Activated T-helper 1 cell treated with anti-CD3 and anti-CD28 coated beads, Interleukin-2, amount 50 U/mL, for 16 hours (primary cell): ENCODE measurements at places on chromosomes 3 and 15.

- no peak for DNase-seq
Measured at GRCh38 chr3:123694366-123695087, 109.7 kb upstream of the HACD2 start.

DNA sequence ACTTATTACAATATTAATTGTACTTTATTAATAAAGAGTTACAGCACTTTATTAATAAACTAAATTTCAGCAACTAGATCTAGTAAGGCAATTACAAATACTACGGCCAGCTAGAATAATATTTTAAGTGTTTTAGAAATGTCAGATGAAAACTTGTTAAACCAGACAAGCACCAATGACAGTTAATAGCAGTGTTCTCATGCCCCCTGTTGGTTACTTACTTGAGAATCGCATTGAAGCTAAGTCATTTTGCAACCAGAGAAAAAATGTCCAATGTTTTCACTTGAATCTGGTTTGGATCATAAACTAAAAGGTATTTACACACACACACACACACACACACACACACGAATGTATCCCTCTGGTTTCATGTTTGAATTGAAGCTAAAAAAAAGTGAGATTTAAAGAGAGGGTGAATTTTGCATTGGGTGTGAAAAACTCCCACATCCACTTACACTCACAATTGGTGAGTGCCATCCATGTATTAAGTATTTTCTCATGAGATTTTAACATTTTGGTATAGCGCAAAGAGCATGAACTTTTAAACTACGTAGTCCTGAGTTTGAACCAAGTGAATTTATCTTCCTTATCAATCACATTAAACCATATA lies 347.7 kb downstream of the ZBBX start:
- DNase-seq = no peak

DNA sequence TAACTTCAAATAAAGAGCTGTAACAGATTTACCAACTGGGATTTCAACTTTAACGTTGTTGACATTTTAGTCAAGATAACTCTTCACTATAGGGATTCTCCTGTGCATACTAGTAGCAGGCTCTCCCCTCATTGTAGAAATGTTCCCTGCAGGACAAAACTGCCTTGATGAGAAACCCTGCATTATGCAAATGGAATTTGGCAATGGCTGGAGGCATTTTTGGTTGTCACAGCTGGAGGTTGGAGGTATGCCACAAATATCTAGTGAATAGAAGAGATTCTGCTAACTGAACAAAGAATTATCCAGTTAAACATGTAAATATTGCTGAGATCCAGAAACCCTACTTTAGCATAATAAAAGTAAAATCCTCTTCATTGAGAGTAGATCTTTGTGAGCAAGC lies 928.8 kb upstream of the ALCAM start:
- no peak for DNase-seq

- no peak for DNase-seq
Measured at GRCh38 chr3:141020143-141020830, 30.9 kb upstream of the SPSB4 start.

- no peak for DNase-seq
Measured at GRCh38 chr15:99962006-99962561, 228.8 kb upstream of the LYSMD4 start.

DNA sequence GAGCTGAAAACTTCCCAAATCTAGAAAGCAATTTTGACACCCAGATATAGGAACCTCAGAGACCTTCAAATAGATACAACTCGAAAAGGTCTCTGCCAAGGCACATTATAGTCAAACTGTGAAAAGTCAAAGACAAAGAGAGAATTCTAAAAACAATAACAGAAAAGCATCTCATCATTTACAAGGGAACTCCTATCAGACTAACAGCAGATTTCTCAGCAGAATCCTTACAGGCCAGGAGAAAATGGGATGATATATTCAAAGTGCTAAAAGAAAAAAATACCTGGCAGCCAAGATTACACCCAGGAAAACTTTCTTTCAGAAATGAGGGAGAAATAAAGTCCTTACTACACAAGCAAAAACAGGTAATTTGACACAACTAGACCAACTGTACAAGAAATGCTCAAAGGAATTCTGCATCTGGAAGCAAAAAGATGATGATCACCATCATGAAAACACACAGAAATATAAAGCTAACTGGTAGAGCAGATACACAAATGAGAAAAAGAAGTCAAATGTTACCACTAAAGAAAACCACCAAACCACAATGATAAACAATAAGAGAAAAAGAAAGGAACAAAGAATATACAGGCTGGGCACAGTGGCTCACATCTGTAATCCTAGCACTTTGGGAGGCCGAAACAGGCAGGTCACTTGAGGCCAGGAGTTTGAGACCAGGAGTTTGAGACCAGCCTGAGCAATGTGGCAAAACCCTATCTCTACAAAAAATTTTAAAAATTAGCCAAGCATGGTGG lies 50.4 kb downstream of the ADAM10 start:
- no peak for DNase-seq

GRCh38 chr3:132284781-132285619 lies 32.2 kb upstream of the ACP3 start:
- DNase-seq = no peak

GRCh38 chr3:184505076-184505878 lies 56.3 kb upstream of the EPHB3 start:
- DNase-seq = no peak

DNA sequence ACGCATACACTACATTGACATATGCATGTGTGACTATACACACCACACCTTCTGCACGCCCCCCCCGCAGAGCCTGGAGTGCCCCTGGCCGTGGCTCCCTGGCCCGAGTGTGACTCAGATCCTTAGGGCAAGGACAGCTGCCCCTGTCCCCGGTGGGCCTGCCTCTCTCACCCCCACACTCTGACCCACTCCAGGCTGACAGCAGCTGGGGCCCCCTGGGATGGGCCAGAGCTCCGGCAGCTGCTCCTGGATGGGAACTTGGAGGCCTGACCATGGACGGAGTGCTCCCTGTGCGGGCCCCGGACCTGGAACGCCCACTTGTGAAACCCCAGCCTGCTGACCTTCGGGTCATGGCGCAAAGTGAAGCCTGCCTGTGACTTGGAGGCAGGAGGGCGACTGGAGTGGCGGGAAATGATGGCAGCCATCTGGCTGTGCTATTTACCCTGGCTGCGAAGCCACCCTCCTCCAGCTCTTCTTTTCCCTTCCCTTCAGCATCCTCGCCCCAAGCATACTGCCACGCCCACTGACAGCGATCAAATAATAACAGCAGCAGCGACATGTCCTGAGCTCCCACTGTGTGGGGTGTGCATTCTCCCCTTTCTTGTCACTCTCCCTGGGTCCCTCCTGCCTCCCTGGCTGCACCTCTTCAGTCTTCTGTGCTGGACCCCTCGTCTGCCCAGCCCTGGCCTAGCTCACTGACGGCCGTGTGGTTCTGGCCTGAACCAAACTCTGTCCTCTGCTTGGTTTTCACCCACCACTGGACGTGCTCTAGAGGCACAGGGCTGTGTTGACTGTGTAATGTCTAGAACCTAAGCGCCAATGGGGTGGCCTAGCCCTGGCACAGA lies 90.7 kb upstream of the MEF2A start:
- DNase-seq = no peak

DNA sequence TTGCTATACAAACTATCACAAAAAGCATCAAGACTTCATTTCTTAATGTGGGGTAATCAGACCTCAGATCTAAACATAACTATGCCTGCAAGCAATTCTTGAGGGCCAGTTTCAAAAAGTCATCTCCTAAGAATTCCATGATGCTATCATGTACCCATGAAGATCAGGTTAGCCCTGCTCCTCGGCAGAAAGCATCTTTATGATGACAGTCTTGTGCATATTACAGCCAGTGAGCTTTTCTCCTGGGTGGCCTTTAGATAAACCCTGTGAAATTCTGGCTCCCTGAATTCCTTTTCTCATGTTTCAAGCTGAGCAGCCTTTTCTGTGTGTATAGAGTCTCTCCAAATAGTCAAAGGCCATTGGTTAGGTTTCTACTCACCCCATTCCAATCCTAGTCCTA lies 201.9 kb upstream of the MCTP2 start:
- DNase-seq = no peak

DNA sequence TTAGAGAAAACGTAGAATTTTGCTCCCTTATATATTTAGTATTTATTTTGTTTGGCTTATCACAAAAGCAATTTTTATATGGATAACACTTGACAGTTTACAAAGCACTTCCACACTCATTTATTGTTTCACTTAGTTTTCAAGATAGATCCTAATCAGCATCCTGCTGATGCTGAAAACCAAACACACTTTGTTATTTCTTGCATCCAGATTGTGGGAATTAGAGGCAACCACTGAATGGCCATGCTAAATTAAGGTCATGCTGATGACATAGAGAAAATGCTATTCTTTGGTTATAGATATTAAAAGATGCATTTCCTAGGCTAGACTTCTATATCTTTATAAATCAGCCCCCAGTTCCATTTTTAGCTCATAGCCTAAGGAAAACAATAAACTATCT lies 474.1 kb upstream of the KCNMB2 start:
- no peak for DNase-seq

GRCh38 chr3:195705081-195705991 lies 15.4 kb upstream of the MUC20 start:
- no peak for DNase-seq

DNA sequence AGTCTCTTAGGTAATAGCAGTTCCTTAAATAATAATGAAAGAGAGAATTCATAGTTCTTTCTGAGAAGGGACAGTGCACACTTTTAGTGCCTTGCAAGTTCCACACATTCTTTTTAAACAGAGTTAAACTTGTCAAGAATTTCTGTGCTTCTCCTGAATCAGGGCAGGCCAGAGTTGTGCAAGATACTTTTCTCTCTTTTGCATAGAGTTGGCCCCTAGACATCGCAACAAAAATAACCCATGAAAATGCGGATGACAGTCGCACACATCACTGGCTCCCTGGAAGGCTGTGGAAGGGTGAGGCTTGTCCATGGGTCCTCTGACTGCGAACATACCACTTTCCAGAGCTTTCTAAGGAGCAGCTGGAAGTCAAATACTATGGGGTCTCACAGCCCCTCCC lies 40.1 kb downstream of the FBLN2 start:
- DNase-seq = no peak

- DNase-seq = peak; percentile 9
Measured at GRCh38 chr15:85580879-85581278, 200.5 kb downstream of the AKAP13 start.

DNA sequence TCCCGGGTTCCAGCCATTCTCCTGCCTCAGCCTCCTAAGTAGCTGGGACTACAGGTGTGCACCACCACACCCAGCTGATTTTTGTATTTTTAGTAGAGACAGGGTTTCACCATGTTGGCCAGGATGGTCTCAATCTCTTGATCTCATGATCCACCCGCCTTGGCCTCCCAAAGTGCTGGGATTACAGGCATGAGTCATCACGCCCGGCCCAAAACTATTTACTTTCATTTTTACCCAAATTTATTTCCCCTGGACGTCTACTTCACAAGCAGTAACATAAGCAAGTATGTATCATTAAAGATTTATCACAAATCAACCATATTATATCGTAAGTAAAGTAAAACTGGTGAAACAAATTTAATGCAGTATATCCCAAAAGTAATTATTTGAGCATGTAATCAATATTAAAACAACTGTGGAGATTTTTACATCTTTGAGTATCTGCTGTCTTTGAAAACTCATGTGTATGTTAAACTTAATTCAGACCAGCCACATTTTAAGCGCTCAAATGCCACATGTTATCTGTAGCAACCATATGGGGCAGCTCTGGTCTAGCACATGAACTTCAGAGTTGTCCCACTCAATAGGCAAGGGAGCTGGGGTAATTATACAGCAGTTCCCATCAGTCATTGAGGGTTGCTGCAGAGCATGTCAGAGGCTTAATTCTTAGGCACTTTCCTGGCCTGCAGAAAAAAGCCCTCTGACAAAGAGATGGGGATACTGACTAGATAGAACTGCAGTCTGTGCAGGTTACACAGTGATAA lies 185.7 kb upstream of the CTDSPL start:
- no peak for DNase-seq

DNA sequence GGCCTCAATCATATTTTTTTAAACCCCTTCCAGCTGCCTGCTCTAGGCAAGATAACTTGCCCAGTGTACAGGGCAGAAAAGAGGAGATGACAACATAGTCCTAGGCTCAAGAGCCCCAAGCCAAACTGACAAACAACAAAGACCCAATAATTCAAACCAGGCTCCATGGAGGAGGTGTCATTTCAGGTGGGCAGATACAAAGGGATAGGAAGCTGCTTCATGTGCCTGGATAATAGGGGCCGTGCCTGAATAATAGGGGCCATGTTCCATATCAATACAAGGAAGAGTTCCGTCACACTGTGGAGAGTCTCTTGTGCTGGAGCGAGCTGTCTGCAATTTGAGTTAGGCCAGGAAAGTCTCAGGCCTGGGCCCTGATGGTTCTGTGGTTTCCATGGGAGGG lies 35.4 kb upstream of the TRIM71 start:
- no peak for DNase-seq

DNA sequence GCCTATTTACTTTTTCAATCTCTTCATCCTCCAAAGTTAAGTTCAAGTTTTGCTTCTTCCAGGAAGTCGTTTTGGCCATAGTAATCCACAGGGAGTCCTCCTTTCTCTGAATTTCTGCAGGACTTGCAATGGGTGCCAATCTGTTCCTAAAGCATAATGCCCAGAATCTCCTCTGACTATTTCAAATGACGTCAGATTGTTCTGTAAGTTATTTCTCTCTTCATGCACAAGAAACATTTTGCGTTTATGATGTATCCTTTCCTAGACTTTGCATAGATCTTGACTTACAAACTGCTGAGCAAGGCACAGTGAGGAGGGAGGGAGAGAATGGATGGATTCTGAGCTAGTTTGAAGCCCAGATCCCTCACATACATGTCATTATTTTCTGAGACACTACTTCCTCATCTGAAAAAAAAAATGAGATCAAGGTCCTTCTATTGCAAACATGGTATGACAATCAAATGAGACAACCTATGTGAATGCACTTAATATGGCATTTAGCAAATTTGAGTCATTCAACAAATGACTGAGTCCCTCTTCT lies 103.1 kb downstream of the MEX3B start:
- no peak for DNase-seq

GRCh38 chr15:68700455-68701123 lies 120.1 kb downstream of the ANP32A start:
- no peak for DNase-seq

GRCh38 chr3:17473761-17474160 lies 268.7 kb downstream of the TBC1D5 start:
- DNase-seq = no peak

- DNase-seq = no peak
Measured at GRCh38 chr3:195201295-195201694, 69.7 kb downstream of the XXYLT1 start.

- no peak for DNase-seq
Measured at GRCh38 chr15:87369269-87369668, 887.3 kb downstream of the NTRK3 start.

- DNase-seq = no peak
Measured at GRCh38 chr3:167502401-167502800, 28.6 kb upstream of the SERPINI2 start.

GRCh38 chr15:101615414-101615985 lies 36.7 kb downstream of the TM2D3 start:
- DNase-seq = no peak

GRCh38 chr3:112001526-112001925 lies 2.8 kb downstream of the TAGLN3 start:
- DNase-seq = no peak
